ENCODE measurements at places on chromosomes 7 and 10.

DNA sequence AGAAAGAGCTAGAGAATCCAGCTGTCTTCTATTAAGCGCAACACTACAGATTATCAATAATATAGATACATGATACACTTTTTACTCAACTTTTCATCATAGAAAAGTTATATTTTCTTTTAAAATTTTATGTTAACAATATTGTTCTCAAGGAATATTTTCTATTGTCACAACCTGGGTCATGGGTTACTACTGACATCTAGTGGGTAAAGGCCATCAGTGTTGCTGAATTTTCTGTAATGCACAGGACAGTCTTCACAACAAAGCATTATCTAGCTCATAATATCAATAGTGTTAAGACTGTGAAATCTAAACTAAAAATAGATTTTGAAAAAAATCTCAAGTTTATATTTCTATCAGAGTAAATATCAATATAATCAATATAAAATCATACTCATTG lies 209.8 kb downstream of the ZNF33B start:
- no peak for DNase-seq

DNA sequence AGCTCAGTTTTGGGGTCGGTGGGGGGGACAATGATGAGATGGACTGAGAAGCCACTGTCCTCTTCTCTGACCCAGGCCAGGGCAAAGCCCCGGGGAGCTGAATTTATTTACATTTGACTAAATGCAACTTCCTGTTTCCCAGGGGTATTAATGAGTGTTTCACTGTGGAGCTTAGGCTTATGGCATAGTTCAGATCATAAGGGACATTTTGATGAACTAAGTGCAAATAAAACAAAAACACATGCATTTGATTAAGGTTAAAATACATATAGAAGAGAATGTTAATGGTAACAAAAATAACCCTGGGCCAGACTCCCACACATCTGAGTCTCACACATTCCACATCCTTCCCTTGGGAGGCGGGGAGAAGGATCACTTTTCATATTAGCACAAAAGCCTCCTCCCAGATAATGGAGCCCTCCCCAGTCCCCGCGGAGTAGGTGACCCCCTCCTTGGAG lies 320.6 kb downstream of the FRMD4A start:
- no peak for DNase-seq

DNA sequence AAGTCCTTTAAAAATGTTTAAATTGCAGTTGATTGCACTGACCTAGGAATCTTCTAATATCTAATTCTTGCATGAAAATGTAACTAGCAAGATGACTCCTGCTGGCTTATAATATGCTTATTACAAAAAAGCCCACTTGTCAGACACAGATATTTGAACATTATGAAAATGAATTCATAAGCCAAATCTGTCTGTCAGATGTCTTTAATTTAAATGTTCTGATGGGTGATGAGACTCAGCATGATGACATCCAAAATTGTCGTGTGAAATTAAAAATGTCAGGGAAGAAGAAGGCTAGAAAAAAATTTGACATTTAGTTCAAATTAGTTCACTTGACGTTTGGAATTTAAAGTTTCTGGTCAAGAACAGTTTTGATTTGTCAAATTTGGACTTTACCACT lies 277.8 kb downstream of the PHF14 start:
- DNase-seq, result no peak

GRCh38 chr7:30994206-30995100 lies 30.7 kb downstream of the GHRHR start:
- DNase-seq, result no peak

- DNase-seq, result no peak
Measured at GRCh38 chr10:130923596-130923995, 387.9 kb downstream of the TCERG1L start.

DNA sequence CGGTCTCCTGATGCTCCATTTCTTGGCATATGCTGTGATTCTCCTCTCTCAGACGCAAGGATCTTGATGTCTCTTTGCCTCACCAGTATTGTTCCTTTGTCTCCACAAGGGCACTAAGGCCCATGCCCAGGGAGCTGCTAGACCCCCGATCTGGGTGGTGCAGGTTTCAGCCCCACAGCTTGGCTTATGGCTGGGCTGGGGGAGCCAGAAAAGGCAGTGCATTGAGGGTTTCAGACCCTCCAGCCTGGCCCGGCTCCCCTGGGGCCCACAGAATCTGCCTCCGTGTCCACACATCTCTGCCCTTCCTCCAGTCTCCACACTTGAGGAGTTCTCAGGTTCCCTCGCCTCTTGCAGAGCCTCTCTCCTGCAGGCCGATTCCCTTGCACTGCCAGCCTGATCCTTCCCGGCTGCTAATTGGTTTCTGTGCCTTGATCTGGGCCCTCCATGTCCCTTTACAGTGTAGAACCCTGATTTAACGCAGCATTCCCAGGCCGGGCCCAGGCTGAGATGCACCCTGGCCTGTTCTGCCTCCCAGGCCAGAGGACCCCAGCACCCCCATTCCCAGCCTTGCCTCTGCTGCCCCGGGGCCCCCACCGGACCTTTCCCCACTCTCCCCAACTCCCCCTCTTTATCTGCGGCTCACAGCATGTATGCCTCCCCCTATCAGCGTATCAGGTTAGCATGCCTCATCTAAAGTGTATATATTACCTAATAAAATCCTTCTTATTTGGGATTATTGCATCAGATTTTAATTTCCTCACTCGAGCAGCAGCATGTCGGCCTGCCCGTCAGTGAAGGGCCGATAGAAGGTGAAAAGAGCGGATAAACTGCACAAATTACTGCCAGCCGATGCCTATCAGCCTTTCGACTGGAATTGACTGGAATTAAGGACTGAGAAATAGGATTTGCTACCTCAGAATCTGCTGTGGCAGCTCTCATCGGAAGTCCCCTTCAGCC lies 145.7 kb downstream of the C10orf105 start:
- DNase-seq, result no peak

GRCh38 chr10:119415536-119416503 lies 126.7 kb downstream of the RGS10 start:
- no peak for DNase-seq

DNA sequence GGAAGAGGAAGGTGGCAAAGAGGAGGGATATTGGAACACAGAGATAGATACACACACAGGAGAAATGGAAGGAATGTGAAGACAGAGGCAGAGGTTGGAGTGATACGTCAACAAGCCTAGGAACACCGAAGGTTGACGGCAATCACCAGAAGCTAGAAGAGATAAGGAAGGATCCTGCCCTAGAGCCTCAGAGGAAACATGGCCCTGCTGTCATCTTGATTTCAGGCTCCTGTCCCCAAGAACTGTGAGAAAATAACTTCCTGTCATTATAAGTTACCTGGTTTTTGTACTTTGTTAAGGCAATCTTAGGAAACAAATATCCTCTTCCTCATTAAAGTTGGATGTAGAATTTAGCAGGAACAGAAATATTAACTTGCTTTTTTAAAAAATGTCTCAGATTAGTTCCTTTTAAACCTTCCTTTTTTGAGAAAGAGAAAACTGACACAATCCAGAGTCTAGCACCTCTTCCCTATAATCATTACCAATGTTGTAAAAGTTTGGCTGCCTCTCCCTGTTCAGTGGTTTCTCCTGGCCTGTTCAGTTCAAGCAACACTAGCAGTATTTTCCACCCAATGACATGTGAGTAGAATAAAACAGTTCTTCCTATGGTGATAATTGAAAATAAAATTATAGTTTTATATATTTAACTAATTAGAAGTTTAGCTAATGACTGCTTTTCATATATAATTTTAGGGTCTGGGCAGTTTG lies 28.8 kb upstream of the GNAI1 start:
- no peak for DNase-seq

Data from thoracic aorta (tissue), 2 donors.